Chondrocyte (in vitro differentiated cells): ENCODE measurements at places on chromosomes 5 and 9.
A peak's percentile ranks its signal among the peaks of the same experiment; 100 is the strongest.

GRCh38 chr9:124372038-124372437 lies 43.2 kb downstream of the PSMB7 start:
- DNase-seq, result no peak

DNA sequence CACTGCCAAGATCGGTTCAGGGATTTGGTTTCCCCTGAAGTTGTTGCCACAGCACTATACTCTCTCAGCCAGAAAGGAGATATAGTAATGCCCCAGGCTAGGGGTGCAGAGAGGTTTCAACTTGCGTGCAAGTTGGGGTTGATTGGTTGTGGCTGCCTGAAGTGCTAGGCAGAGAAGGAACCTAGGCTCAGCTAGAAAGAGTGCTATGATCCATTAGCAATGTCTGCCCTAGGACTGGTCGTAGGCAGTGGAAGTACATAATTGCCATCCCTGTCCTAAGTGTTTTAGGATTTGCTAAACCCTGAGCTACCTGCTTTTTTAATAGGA lies 136.6 kb upstream of the SMIM23 start:
- no peak for DNase-seq

DNA sequence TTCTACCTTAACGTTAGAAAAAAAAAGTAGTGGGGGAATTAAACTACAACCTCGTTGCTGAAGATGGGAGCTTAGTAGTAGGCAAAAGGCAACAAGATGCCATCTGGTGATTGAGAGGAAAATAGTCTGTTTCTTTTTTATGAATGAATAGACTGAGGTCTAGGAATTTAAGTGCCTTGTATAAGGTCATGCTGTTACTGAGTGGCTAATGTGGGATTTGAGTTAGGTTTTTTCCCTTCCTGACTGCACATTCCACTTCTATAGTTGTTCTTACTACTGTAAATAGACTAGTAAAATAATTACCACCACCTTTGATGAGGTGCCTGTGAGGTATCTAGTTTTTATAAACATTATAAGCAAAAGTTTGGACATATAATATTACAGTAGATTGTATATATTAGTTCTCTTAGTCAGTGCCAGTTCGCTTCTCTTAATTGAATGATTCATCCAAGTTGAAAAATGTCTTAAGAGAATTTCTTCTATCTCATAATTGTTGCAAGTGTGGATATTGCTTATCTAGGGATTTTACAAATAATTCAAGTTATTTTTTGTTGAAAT lies 19.1 kb downstream of the FSD1L start:
- DNase-seq, result no peak

GRCh38 chr5:140024928-140025327 lies 18.2 kb downstream of the NRG2 start:
- DNase-seq, result no peak

DNA sequence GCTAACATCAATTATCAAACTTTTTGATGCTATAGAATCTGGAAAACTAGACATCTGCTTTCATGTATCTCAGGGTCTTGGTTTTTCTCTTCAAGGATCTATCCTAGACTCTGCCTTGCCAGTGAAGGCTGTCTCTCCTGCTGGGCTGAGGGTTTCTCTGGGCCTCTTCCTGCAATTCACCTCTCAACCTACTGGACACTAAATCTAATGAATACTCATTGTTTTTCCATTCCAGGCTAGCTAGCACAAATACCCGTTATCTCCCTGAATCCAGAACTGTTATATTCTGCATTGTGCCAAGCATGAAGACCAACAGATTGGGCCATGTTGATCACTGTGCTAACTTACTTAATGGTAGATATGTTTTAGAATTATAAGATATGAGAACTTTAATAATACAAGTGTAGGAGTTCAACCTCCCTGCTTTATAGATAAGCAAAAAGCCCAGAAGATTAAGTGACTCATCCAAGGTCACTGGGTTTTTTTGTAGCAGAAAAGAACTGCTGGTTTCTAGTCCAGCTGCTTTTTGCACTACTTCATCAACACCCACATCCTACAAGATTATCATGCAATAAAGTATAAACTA lies 56.5 kb upstream of the RNF38 start:
- DNase-seq, result no peak

DNA sequence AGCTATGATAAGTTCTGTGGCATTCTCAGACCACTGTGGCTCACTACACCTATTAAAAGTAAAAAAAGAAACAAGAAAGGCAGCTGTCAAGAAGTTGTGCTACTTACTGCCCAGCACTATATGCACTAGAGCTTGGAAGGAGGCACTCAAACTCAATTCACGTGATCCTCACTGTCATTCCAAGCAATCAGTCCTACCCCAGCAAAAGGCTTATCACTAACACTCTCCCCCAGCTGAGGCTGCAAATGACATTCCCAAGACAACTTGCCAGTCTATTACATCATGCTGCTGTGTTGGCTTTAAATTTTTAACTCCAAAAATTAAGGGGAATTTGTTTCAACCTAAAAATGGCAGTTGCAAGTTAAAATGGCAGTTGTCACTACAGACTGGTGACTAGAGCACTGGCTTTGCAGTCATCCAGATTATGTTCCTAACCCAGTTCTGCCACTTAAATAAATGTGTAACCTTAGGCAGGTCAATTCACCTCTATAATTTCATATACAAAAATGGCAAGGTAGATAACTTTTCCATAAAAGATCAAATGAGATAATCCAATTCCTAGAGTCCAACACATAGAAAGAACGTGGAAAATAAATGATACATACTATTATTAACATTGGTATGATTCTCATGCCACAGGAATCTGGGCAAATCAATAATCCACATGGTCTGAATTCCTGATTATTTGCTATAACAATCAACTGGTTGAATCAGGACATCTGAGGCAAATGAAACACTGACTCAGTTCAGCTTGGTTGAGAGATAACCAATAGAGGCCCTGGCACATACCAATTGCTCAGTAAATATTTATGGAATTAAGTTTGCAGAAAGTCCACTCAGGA lies 52.4 kb downstream of the FBXW11 start:
- DNase-seq, result no peak

DNA sequence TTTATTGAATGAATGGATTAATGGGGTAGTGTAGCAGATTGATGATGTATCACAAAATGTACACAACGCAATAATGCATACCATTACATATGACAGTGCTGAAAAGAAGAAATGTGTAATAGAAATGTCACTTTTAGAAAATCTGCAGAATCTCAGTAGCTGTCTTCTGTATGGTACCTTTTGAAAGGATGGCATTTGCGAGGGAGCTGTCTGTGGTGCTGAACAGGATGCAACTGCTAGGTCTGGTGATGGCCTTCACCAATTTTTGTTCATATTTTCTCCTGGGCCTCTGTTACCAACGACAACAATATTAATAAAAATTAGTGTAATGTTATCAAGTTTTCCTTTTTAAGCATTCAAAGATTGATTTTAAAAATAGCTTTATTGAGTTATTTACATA lies 36.2 kb upstream of the OTULIN start:
- no peak for DNase-seq

DNA sequence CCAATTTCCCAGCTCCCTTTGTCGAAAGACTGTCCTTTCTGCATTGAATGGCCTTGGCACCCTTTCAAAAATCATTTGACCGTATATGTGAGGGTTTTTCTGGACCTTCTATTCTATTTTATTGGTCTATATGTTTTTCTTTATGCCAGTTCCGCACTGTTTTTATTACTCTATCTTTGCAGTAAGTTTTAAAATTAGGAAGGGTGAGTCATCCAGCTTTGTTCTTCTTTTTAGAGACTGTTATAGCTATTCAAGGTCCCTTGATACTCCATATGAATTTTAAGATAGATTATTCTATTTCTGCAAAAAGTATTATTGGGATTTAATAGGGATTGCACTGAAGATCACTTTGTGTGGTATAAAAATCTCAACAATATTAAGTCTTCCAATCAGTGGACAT lies 44.2 kb upstream of the STARD4 start:
- no peak for DNase-seq

DNA sequence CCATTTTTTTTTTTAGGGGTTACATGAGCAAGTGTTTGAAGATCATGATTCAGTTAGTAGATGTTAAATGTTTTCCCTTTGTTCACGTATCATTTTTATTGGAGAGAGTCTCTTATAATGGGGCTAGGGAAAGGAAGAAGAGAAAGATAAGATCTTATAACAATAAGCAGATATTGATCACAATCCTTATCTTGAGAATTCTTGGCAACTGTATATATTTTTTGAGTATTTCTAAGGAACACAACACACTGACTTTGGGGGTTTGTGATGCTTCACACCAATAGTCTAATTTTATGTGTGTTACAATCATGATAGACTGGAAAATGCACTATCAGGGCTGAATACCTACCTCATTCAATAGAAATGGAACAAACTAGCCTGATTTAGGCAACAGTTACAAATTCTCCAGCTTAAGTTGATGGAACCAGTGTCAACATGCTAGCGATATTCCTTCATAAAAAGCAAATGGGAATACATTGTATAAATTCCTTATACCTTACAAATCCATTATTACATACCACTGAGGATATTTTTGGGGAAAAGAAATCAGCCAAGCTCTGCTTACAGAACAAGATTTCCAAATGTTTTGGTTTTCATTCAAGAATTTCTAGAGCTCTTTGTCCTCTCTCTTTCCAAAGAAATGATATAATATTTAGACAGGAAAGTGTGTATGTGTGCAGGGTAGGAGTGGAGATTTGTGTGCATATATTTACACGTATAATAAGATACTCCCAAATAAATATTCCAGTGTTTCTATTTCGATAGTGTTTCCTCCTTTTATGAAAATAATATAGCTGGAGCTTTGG lies 41.5 kb downstream of the SVEP1 start:
- DNase-seq, result no peak

DNA sequence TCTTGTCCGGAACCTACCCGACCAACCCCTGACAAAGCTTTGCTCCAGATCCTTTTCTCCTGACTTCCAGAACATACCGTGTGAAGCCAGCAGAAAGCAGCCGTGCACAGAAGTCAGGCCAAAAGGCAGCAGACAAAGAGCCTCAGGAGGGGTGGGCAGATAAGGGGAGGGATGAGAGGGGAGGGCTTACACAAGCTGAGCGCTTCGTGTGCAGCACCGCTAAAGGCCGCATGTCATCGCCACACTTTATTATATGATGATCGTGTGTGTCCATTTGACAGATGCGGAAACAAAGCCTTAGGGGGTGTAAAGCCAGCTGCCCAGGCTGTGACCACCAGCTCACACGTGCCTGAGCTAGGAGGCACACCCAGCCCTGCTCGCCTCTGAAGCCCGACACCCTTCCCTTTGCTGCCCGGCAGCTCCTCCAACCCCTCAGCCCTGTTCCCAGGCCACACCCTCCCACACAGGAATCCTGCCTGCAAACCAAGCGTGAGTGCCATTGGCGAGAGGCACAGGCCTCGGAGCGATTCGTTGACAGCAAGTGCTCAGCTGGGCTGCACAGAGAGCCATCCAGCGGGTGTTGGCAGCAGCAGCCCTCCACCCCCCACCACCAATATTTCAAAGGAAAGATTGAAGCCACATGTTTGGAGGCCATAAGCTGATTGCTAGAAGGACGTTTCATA lies 170.5 kb upstream of the SMIM23 start:
- DNase-seq, result no peak

DNA sequence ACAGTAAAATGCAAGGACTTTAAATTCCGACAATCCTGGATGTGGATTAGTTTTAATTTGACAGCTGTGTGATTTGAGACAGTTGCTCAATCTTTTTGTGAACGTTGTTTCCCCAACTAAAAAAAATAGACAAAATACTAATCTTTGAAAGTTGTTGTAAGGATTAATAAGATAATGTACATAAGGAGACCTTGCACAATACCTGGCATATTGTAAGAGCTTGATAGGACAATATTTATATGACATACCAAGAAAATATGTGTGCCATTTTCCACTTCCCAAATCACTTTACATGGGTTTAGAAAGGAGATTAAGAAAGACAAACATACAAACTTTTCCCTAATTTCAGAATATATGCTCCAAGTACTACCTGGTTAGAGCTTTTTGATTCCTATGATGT lies 25.3 kb downstream of the ARRDC3 start:
- no peak for DNase-seq

DNA sequence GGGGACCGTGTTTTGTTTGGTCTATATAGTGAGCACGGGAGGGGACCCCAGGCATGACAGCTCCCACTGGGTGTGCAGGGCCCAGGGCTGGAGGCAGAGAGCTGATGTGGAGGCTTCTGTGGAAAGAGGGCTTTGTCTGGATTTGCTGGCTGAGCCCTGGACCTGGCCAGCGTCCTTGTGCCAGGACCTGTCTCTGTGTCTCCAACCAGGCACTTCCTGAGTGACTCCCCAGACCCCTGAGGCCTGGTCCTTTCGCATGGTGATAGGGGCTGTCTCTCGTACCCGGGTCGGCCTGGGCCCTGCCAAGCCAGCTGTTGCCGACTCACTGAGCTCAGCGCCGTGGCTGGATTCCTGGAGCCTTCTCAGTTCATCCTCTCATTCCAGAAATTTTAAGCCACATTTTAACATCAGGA lies 77.6 kb downstream of the ADAMTS2 start:
- DNase-seq, result no peak

GRCh38 chr5:159343295-159344094 lies 13.2 kb upstream of the IL12B start:
- no peak for DNase-seq

DNA sequence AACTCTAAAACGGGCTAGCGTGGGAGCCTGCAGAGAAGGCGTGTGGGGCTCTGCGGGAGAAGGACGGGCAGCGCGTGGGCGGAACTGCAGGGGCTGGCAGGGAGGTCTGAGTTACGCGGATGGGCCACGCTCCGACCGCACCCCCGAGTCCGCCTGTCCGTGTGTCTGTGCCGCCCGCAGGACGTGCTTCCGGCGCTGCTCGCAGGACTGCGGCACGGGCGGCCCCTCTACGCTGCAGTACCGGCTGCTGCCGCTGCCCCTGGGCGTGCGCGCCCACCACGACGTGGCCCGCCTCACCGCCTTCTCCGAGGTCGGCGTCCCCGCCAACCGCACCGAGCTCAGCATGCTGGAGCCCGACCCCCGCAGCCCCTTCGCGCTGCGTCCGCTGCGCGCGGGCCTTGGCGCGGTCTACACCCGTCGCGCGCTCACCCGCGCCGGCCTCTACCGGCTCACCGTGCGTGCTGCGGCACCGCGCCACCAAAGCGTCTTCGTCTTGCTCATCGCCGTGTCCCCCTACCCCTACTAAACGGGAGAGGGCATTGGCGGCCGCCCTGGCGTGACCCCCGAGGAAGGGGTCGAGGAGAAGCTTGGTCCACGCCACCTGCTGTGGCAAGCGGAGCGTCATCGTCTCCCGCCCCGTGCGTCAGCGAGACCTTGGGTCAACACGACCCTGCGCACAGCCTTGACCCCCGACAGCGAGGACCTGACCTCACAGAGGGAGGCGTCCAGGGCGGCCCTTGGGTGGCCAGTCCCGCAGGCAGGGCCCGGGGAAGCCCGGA lies 11.4 kb upstream of the ASS1 start:
- no peak for DNase-seq

DNA sequence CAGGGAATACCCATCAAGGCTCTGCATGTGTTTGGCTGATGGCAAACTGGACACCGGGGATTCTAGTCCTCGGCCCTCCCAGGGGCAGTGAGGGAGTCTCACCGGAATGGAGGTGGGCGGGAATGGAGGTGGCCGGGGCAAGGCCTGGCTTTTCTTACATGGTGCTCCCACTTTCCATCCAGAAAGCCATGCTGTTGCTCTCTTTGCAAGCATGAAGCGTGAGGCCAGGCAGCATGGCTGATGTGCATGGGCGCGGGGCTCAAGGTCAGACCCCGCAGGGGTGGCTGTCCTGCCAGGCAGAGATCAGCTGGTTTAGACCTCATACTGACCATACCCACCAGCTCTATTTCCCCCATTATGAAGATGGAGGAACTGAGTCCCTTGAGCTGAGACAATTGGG lies 108.0 kb upstream of the PHYKPL start:
- peak; percentile 71 for DNase-seq
